Dorsolateral prefrontal cortex (tissue), 122 donors: ENCODE measurements at places on chromosomes 6 and 20. TPM values are rescaled to one million over a fixed set of nuclear protein-coding genes. Genes with fewer than 3 reads are reported as not detected.

DNA sequence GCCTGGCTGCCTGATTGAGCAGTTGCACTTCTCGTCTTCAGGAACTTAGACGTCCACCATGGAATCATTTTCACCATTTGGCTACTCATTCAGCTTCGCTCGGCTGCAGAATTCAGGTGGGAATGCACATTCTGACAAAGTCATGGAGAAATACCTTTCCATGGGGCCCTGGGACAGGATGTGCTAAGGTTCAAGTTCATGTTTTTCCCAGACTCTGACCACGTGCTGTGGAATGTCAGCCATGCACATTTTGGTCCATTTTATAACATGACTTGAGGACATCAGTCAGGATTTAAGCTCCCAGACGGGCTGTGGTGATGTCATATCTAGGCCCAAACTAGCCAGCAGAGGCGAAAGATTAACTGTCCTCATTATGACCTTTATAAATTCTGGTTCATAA, 205.3 kb downstream of the TBXT start:
- no peak for DNase-seq

DNA sequence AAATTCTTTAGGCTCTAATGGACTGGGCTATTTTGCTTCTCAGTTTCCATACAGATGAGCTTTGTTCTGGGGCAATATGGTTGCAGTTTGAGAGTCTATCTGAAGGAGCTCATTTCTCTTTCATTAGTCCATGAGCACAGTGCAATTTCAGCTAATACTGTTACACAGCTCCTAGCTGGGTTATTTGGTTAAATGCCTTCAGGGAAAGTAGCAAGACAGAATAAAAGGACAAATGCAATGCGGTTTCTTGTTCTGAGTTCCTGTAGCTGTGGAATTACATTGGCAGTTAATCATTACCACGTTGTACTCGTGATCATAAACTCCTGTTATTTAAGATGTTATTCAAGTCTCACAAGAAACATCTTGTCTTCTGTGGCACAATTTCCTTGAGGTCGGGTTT, 127.7 kb downstream of the BFSP1 start:
- DNase-seq = no peak

- DNase-seq = no peak
Observed at GRCh38 chr20:62742550-62742949, 33.9 kb downstream of the NTSR1 start.

DNA sequence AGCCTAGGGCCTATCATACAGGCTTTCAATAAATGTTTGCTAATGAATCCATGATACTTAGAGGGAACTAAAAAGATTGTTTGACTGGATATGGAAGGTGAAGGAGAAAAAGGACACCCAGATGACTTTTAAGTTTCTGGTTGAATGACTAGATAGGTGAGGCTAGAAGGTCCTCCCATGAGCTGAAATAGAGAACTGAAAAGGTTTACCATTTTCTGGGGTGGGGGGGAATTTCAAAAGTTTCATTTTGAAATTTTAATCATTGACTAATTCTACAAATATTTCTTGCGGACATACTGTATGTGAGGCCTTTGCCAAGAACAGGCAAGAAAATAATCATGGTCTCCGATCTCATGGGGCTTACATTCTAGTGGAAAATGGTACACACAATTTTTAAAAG, 17.9 kb upstream of the ZBTB2 start:
- DNase-seq = no peak

DNA sequence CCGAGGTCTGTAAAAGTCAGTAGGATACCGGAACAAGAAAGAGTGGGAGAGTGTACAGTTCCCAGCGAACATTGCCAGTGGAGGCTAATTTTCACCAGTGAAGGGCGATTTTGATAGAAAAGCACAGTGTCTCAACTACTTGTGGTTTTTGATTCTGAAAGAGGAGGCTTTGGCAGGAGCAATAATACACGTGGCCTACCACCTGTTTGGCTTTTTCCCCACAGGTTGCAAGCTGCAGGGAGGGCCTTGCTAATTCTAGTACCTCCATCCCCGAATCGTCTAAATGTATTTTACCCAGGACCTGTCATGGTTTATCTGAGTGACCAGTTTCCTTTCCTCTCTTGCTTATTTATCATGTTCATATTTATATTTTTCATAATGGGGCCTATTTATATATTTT, 3.3 kb upstream of the EFCAB8 start:
- no peak for DNase-seq

DNA sequence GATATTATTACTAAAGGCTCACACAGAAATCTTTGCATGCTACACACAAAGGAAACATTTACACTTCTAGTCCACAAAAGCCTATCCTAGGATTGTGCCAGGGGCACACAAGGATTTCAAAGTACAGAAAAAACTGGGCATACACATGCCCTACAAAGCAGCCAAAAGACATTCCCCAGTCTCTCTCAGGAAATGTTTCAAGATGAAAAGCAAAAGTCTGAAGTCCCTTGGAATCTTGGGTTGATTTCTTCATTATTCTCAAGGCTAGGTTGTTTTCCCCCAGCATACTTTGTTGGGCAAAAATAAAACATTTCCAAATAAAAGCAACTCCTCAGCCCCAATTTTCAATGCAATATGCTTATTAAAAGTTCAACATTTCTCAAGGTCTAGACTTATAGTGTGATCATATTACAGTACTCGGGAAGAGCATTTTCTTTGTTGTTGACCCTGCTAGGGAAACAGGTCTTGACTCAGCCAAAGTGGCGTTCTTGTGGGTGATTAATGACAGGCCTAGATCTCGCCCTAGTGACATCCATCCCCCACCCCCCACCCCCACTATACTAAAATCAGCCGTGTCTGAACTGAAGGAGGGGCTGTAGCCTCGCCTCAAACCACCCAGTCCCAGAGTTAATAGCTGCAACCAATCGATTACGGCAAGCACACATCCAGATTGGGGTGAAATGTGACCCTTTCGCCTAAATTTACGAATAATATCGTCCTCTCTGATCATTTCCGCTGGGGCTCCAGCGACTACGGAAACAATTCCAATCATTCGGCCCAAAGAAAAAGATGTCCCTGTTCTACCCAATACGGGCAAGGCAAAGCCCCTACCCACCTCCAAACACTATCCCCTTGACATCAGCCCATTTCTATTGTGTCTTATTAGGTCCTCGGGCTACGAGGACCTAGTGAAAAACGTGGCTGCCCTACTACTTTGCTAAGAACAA, 1.4 kb downstream of the AKIRIN2 start:
- no peak for DNase-seq

DNA sequence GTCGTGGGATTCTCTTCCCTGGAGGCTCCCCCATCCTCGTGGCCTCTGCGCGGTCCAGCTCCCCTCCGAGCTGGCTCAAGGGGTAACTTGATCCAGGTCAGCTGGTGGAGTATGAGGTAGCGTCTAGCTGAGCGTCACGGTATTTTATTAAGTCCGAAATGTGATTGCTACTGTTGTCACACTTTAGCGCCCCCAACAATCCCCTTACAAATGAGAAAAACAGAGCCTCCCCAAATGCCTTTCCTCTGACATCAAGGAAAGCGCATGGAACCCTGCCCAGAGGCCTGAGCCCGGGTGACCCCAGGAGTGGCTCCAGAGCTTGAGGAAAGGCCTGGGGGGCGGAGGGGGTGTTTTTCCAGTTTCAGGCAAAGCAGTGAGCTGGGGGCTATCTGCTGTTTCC, 192.4 kb downstream of the ZMYND8 start:
- DNase-seq = no peak

GRCh38 chr20:44911264-44911921, 1.5 kb downstream of the PABPC1L start:
- DNase-seq = no peak

DNA sequence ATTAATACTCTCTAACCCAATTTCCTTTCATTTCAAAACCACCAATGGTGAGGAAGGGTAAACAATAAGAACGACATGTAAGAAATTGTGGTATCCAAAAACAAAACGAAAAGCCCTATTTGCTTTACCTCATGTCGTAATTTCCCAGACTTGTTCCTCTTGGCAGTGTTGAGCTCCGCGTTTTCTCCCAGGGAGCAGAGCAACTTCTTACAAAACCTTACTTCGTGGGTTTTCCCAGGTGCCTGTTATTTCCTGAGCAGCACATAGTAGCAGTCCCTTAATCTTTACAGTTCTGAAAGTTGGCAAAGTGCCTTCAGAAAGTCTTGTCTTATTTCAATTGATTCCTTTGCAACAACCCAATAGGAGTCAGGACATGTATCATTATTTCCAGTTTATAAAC, 207.9 kb upstream of the MARCKS start:
- DNase-seq = no peak

DNA sequence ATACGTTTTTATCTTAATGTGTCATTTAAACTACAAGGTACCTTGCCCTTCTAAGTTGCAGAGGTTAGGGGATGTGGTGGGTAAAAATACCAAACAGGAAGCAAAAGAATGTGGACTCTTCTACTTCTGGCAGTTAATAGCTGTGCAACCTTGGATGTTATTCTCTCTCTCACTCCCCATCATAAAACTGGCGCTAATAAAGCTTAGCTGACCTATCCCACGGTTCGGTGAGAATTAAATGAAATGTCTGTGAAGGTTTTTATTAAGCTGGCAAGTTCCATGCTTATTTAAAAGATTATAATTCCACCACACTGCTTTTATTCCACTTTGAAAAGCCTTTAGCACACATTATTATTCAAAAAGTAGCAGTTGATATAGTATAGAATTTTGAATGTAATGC, 127.8 kb upstream of the SLC22A23 start:
- no peak for DNase-seq

- DNase-seq = no peak
Observed at GRCh38 chr6:111600588-111601445, 4.9 kb downstream of the TRAF3IP2 start.

GRCh38 chr6:157045831-157046454, 268.8 kb downstream of the ARID1B start:
- DNase-seq = no peak

GRCh38 chr20:5888041-5888440, 62.3 kb downstream of the TRMT6 start:
- no peak for DNase-seq

GRCh38 chr20:15900443-15900842, 672.8 kb downstream of the KIF16B start:
- DNase-seq = no peak

GRCh38 chr6:16802071-16802470, 40.8 kb upstream of the ATXN1 start:
- DNase-seq = no peak

DNA sequence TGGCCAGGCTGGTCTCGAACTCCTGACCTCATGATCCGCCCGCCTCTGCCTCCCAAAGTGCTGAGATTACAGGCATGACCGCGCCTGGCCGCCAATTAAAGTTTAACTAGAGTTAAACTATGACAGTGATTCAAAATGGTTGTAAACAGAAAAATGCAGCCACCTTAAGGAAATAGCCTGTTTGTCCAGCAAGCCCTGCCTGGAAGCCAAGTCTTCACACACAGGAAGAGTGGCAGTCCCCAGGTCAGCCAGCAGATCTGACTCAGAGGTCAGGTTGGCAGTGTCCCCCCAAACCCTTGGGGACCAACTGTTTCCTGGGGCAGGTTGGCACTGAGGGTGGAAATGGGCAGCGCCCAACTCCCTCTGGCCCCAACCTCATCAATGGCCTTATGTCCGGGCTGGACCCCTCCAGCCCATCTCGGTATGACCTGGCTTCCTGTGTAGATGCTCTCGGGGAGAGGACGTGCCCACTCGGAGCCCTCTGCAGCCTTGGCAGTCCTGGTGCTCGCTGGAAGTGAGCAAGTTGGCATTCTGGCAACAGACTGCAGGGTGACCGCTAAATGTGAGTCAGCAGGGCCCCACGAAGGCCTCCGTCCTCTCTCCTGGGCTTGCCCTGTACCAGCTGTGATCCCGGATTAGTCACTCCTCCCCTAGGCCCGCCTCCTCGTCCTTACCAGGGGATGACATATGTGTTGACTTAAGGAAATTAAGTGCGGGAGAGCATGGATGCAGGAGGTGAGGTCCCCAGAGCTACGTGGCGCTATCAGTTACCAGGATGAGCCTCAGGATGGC, 9.7 kb upstream of the HSP90AB1 start:
- peak; percentile 80 for DNase-seq

GRCh38 chr6:143569040-143569439, 57.5 kb upstream of the FUCA2 start:
- no peak for DNase-seq

DNA sequence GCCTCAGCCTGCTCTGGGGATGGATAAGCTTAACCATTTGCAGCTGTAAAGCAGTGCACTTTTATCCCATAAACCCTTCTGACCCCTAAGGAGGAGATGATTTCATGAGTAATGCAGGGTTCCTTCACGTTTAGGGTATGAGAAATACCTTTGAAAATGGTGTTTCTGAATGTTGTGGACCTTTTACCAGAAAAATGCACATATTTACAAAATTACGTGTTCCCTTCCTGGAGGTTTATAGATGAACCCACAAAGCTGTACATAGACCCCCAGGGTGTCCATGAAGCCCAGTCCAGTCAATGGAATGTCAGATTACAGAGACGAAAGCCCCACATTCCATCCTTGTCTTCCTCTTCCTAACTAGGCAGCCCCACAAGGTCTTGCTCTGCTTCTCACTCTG, 78.6 kb upstream of the INSM1 start:
- DNase-seq = no peak

- no peak for DNase-seq
Observed at GRCh38 chr20:52279706-52280105, 88.1 kb upstream of the ZFP64 start.

- DNase-seq = no peak
Observed at GRCh38 chr6:21992178-21992967, 304.5 kb downstream of the PRL start.

The TPBG gene
- 15.8 TPM for total RNA-seq

The SLC26A8 gene
- total RNA-seq = 10.6 TPM

The DUSP22 gene
- total RNA-seq = 58.1 TPM

The WFDC10B gene
- total RNA-seq = not detected

The GRM4 gene
- total RNA-seq = 13.9 TPM

The THBS2 gene
- 12.2 TPM for total RNA-seq
